ENCODE measurements at places on chromosomes 5 and 9.

DNA sequence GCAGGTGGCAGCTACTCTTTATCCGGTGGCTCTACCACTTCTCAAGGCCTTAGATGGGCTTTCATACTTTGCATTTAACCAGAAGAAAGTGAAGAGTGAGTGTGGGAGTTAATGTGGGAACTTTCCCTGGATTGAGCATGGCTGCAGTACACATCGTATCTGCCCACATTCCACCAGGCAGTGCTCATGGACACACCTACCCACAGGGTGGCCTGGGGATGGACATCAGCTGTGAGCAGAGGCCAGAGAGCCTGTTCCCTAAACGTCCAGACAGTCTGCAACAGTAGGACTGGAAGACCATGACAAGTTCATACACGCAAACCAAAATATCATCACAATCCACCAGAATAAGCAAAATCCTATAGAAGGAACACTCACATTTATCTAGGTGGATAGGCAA is 213.8 kb downstream of the IRX1 start:
- DNase-seq, result no peak

GRCh38 chr5:54703133-54703532 is 185.6 kb downstream of the SNX18 start:
- DNase-seq, result peak; percentile 41

DNA sequence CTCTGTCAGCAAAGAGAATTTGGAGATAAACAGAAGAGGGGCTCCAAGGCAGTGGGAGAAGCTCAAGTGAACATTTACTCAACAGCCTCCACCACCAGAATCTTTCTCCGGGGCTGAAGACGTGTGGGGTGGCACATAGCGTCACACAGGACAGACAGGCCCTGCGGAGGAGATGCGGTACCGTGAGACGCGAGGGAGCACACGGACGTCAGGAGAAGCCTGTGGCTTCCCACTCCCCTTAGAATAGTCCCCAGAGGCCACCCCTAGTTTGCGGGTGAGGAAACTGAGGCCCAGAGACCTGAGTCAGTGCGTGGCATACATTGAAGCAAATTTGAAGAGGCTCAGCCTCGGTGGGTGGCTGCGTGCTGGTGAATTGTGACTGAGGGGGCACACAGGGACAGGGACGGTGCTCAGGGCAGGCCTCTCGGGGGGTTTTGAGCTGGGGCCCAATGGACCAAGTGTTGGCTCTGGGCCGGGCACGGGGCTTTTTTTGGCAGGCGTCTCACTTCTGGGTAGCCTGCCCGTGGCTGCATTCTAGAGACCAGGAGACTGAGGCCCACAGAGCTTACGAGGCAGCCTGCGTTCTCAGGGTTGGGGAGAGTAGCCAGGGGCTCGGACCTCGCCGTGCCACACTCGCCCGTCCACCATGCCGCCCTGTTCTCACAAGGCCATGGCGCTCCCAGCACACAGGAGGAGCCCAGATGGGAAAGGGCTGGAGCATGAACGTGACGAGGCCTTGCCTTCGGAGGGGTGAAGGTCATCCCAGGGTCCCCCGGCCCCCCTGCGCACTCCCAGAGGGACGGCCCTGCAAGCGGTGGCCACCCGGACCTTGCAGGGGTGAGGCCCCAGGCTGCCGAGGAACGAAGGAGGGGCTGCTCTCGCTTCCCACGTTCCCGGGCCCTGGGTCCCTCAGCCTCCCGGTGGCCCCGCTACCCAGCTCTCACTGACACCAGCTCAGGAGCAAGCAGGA is 220.6 kb downstream of the C9orf50 start:
- DNase-seq, result no peak

GRCh38 chr9:6014670-6015270 is 654 bp downstream of the RANBP6 start:
- no peak for DNase-seq

- DNase-seq, result no peak
These were observed 118.1 kb upstream of the CCDC112 start for GRCh38 chr5:115414406-115415142.
